ENCODE measurements at places on chromosomes 4 and X.

DNA sequence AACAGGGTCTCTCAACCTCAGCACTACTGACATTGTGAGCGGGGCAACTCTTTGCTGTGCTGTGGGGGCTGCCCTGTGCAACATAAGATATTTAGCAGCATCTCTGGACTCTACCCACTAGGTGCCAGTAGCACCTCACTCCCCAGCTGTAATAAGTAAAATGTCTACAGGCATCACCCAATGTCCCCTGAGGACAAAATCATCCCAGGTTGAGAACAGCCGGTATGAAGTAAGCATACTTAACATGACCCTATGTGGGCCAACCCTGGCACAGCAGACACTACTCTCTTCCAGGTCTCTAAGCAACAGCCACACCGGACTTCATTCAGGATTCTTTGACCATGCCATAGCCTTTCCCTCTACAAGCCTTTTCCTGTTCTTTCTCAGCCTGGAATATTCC, 10.5 kb upstream of the MGST2 start:
- peak; percentile 41 for DNase-seq

DNA sequence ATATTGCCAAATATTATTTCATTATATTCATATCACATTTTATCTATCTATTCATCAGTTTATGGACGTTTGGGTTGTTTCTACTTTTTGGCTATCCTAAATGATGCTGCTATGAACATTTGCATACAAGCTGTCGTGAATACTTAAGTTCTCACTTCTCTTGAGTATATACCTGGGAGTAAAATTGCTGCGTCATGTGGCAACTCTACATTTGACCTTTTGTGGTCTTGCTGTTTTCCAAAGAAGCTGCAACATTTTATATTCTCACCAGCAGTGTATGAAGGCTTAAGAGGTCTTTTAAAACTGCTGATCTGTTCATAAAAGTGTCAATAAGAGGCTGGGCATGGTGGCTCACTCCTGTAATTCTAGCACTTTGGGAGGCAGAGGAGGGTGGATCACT, 5.8 kb downstream of the PYURF start:
- no peak for DNase-seq

DNA sequence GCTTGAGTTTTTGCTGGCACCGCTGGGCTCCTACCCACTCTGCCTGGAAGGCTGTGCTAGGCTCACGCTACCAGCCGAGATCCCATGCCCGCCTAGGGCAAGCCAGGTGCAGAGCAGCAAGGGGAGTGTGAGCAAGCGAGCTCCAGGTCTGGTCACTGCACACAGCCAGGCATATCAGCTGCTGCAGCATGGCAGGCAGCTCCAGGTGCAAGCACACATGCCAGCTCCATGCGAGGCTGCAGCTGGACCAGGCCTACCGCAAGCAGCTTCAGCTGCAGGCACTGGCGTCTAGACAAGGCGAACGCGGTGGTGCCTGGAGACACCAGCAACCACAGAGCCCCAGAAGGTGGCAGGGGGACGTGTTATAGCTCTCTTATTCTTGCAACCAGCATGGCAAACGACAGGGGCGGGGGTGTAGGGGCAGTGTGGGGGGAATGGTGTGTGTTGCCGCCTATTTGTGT, 614.7 kb upstream of the EPHA5 start:
- no peak for DNase-seq

- DNase-seq: peak; percentile 98
Observed at GRCh38 chr4:148441986-148442831, at the start of gene NR3C2. NR3C2 (minus strand) TSS chr4:148442414.

DNA sequence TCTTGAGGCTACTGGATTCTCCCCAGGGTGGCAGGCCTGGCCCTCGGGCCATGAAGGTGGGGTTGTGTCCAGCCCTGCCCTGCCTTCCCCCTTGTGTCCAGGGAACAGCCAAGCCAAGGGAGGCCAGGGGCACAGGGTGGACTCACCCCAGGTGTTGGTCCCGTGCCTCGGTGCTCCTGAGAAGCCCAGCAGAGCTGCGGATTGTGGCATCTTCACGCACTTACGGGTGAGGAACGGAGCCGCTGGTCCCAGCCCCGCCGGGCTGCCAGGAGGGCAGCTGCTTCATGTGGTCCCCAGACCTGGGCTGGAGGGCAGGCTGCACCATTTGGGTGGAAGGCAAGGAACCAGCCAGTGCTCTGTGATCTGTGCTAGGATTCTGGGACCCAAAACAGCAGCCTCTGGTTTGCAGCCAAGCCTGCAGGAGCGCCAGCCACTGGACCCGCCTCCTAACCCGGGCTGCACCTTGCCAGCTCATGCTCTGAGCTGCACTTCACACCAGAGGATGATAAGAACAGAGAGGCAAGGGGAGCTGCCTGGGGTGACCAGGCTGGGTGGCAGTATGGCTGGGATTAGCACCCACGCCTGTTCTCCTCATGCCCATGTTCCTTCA, 36.1 kb upstream of the HMX1 start:
- no peak for DNase-seq

DNA sequence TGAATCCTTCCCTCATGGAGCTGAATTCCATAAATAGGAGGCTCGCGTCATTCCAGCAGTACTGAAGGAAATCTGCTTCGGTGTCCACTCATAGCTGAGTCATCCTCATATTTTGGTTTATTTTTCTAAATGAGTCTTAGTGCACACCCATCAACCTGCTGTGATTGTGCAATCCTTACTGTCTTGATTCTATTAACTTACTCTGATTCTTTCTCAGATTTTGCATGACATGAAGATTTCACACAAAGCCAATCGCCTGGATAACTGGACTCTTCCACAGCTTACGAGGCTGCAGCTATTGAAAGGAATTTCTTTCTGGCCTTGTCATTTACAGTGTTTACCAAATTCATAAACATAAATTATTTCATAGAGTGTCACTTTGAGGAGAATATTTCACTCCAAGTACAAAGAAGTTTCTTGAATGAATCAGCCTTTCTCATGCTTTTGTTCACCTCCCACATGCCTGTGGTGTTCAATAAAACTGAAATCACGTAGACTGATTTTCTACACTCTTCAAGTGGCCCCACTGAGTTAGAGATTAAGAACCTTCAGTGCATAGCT, 207.6 kb upstream of the SLITRK2 start:
- no peak for DNase-seq

GRCh38 chr4:152806501-152807125, 26.9 kb downstream of the ARFIP1 start:
- DNase-seq: no peak

DNA sequence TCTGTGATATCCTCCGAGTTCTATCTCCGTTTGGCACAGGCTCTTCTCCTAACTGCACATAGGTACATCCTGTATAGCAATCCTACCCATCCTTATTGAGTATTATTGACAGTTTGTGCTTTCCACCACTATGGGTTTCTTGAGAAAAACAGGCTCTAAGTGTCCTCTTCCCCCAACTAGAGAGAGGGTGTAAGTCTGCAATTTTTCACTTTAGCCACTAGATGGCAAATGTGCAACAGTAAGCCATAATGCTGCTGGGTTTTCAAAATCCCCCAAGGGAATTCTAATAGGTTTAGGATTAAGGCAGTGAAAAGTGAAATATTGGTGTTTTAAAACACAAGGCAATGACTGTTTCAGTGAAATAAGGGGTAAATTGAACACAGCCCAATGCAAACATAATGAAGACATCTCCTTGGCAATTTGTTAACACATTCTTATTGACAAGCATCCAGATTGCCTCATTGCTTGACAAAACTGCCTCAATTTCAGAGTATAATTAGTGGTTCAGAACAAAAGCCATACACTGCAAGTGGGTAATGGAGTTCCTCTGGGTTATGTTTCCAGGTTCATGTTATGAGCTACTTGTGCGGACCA, 239.0 kb upstream of the HTR2C start:
- no peak for DNase-seq

GRCh38 chrX:77446029-77446585, 1.1 kb upstream of the FGF16 start:
- no peak for DNase-seq

- peak; percentile 80 for DNase-seq
Observed at GRCh38 chrX:134186362-134187121, 50.4 kb upstream of the CCDC160 start.

GRCh38 chr4:157291071-157291470, 70.5 kb downstream of the GRIA2 start:
- DNase-seq: no peak

- no peak for DNase-seq
Observed at GRCh38 chrX:3990569-3990968, 277.1 kb upstream of the PRKX start.

- no peak for DNase-seq
Observed at GRCh38 chr4:90786602-90787001, 659.4 kb downstream of the CCSER1 start.

DNA sequence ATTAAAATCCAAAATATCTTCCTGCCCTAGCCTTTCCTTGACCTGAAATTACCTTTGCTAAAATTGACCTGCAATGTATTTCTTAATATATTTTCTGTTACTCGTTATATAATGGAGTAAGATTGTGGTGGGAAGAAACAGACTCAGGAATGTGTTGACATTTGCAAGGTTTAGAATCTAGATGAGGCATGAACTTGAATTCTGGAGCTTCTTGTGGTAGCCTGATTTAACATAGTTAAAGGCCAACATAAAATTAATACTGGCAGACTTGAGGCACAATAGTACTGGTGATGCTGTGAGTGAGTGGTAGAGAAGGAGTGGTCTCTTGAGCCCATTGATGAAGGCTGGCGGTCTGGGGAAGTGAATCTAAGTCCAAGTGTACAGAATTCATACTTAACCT, 197.9 kb upstream of the SPRY1 start:
- no peak for DNase-seq

- no peak for DNase-seq
Observed at GRCh38 chrX:45344594-45344993, 143.9 kb upstream of the DIPK2B start.

- DNase-seq: no peak
Observed at GRCh38 chr4:111957116-111957515, 188.1 kb upstream of the FAM241A start.

GRCh38 chr4:69049860-69050259, 46.4 kb upstream of the UGT2B7 start:
- no peak for DNase-seq

DNA sequence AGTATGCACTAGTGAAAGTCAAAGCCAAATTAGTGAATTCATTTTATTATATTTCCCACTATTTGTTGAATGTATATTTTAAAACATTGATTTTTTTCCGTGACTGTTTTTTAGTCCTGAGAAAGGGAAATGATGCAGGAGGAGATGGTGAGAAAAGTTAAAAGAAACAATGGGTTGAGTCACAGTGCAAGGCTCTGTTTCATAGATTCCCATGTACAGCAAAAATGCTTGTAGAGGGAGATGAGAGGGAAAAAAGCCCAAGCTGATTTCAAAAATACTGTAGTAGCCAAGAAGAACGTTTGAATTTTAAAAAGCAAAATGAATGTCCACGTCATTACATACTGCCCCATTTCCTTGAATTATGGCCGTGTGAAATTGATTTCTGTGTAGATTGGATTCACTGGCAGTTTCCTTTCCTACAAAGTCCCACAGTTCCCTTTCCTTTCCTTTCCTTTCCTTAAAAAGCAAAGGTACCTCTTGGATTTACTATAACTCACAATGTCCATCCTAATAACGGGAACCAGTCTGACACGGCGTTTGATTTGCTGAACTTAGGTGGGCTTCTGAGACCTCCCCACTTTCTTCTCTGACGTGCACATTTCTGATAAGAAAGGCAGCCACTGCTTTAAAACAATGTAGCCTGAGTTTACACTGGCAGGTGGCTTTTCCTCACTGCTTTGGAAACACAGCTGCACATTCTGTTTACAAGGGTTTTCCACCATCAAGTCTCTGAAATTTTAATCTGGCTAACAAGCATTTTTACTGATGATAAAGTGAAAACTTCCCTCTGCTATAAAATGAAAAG, 63.7 kb downstream of the SPCS3 start:
- no peak for DNase-seq

- no peak for DNase-seq
Observed at GRCh38 chrX:67545893-67546495, 2.2 kb downstream of the AR start.

GRCh38 chr4:94244829-94245185, 37.1 kb downstream of the SMARCAD1 start:
- no peak for DNase-seq

DNA sequence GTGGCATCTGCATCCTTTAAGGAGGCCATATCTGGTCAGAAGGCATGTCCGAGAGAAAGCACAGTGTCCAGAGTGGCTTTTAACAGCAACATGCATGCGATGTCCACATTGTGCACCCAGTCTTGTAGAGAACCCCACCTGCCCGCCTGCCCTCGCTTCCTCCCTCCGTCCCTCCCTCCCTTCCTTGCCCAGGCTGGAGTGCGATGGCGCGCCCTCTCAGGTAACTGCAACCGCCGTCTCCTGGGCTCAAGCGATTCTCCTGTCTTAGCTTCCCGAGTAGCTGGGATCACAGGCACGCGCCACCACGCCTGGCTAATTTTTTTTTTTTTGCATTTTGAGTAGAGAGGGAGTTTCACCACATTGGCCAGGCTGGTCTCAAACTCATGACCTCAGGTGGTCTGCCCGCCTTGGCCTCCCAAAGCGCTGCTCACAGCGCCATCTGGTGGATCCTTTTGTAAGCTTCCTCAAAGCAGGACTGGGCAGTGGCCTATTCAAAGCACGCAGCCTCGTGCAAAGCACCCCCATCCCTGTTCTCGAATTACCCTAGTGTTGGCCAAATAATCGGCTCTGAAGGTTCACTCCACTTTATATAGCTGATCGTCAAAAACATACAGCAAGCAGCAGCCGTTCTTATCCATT, 15.0 kb downstream of the BRCC3 start:
- peak; percentile 41 for DNase-seq

DNA sequence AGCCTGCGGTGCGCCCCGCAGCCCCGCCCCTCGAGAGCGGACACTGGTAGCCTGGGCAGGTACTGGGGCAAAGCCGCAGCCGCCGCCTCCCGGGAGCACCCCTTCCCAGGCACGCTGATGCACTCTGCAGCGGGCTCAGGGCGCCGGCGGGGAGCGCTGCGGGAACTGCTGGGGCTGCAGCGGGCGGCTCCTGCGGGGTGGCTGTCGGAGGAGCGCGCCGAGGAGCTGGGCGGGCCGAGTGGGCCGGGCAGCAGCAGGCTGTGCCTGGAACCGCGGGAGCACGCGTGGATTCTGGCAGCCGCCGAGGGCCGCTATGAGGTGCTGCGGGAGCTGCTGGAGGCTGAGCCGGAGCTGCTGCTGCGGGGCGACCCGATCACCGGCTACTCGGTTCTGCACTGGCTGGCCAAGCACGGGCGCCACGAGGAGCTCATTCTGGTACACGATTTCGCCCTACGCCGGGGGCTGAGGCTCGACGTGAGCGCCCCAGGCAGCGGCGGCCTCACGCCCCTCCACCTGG, 401 bp downstream of the SOWAHD start:
- peak; percentile 39 for DNase-seq

DNA sequence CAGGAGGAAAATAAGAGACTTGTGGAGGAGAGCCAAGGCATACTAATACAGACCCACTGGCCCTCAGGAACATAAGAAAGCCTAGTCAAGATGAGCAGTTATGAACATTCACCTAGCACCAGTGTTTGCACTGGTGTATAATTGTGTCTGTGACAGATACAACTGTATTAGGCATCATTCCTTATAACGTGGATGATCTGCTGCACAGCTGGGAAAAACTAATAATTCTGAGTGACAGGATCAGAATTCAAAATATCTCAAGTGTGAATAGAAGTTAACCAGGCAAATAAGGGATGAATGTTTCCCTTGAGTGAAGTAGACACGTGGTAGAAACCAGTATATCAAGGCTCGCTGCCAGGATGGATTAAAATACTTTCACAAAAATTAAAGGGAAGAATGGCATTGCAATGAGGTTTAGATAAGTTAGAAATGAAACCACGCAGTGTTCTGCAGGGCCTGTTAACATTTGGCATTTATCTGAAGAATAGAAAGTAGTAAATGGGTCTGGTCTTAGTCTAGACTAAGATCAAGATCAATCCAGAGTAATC, 325.9 kb downstream of the EPHA5 start:
- DNase-seq: no peak

Measured in activated CD4-positive, alpha-beta memory T cell treated with anti-CD3 and anti-CD28 coated beads, Interleukin-2, amount 10 ng/mL, durations not matched to agents 7 days and 5 days (primary cell).